Tongue (tissue), 3 donors: ENCODE measurements at places on chromosomes 3 and 15.
A peak's percentile ranks its signal among the peaks of the same experiment; 100 is the strongest.

- peak; percentile 85 for DNase-seq
Observed at GRCh38 chr3:192812743-192813383, 85.5 kb upstream of the FGF12 start.

GRCh38 chr3:177131927-177132636 is 65.2 kb downstream of the TBL1XR1 start:
- peak; percentile 12 for DNase-seq

- DNase-seq: no peak
Observed at GRCh38 chr3:184868477-184868876, 56.5 kb downstream of the VPS8 start.

DNA sequence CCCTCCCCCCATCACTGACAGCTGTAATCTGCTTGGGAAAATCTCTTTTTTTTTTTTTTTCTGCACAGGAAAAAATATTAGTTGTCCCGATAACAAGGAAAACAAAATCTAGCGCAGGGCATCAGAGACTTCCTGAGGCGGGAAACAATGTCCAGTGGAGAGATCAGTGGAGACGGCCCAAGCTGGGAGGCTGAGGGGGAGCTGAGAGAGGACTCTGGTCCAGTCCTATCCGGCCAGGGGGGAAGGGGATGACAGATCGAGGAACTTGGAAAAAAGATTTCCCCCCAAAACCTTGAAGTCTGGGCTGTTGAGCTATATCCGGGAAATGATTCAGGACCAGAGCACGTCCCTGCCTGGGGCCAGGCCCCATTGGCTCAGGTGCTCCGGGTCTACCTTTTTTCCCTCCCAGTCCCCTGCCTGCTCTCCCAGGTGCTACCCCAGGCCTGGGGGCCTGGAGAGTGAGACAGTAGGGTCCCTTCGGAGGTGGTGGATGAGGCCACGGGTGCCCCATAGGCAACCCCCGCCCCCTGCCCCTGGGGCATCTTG is 14.0 kb upstream of the DLL4 start:
- no peak for DNase-seq

DNA sequence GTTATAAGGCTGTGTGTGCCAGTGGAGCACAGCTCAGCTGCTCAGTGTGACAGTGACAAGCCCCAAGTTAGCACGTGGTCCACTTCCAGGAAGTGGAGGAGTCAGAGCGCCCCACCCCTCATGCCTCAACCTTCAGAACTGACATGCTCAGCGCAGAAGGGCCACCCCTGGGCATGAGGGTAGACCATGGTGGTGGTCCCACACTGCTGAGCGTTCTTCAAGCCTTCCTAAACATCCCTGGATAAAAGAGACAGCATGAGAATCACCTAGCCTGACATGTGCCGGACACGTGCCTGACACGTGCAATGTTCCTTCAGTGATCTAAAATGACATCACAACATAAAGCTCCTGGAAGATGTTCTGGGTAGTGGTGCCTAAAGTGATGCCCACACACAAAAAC is 16.8 kb downstream of the ATP10A start:
- no peak for DNase-seq

- DNase-seq: no peak
Observed at GRCh38 chr3:128935922-128936321, 56.5 kb downstream of the ACAD9 start.

DNA sequence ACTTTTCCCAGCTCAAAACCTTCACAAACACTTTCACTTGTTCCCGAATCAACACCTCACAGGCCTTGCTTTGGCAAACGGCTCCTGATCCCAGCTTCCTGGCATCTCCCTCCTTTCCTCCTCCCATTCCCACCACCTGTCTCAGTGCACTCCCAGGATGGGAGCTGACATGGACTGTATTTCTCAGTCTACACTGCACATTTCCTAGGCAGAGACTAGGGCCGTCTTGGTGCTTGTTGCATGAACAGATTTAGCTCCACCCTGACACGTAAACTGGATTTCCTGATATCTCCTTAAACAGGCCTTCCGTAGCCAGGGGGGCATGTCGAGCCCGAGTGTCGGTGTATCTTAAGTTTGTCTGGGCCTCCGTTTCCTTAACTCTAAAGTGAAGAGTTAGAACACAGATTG is 790 bp upstream of the WHAMM start:
- peak; percentile 25 for DNase-seq

- DNase-seq: no peak
Observed at GRCh38 chr15:77860071-77860691, 217.3 kb downstream of the TBC1D2B start.

- DNase-seq: no peak
Observed at GRCh38 chr3:149015393-149015792, 24.1 kb downstream of the GYG1 start.

DNA sequence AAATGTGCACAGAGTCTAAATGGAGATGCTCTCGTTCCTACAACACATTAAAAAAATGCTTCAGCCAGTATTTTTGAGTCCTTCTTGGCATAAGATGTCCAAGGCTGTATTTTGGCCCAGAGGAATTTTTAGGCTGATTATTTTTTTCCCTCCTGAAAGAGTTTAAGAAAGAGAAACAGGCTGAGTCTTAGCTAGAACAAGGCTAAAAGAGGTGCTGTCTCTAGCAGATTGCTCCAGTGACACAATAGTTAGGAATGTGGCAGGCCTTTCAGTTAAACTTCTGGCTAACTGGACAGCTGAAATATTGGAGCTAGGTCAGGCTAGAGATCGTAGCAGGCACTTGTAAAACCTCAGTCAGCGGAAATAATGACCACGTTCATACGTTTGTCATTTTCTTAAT is 271.4 kb upstream of the RARB start:
- peak; percentile 33 for DNase-seq

DNA sequence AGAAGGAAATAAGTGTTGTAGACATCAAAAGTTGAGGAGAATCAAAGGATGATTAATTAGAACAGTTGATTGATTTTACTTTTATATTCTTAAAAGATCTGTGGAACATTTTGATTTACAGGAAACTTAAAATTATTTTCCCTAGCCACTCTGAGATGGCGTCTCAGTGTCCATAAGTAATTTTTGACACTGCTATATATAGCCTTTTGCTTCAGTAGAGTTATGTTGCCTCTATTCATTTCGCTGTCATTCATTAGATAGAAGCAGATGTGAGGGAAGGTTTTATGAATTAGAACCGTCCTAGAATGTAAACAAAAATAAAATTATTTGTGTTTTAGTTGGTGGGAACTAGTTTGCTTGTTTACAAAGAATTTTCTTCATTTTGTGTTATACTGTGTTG is 51.1 kb upstream of the EIF3J start:
- no peak for DNase-seq

DNA sequence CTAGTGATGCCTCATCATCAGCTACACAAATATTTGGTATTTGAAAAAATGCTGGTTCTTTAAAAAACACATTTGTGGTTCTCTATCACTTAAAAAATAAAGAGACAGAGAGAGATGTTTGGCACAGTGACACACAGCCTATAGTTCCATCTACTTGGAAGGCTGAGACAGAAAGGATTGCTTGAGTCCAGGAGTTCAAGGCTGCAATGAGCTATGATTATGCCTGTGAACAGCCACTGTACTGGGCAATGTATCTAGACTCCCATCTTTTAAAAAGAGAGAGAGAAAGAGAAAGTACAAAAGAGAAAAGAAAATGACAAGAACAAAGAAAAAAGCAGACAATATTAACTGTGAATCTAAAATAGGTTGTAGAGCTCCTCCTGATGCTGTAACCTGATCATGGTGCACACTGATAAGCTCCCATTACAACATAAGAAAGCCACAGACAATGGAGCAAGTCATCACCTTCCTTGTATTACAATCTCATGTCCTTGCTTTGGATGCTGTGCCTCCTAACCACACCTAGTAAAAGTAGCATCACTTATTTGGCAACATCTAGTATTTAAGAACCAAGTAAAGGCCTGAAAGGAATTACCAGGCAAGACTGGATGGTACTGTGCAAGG is 31.7 kb upstream of the MAP4 start:
- DNase-seq: no peak

GRCh38 chr3:25563601-25564000 is 101.1 kb downstream of the TOP2B start:
- DNase-seq: no peak

GRCh38 chr3:8932507-8932906 is 30.8 kb downstream of the RAD18 start:
- no peak for DNase-seq

DNA sequence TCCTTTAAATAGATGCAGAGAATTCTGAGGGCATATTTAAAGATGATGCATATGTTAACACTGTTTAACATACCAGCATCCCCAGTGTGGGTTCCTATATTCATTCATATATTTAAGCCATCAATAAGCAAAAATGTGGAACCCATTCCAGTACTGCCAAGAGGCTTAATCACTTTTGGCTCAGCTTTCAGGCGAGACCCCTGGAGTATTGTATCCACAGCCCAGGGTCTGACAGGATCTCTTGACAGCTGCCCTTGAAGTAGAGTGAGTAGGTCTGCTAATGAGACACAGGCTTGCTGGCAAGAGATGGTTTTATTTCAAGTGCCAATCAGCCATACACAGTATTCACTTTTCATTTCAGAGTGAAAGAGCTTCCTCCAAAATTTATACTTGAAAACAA is 367.3 kb downstream of the OCA2 start:
- peak; percentile 60 for DNase-seq

- DNase-seq: no peak
Observed at GRCh38 chr15:47383102-47383501, 334.2 kb upstream of the SEMA6D start.

DNA sequence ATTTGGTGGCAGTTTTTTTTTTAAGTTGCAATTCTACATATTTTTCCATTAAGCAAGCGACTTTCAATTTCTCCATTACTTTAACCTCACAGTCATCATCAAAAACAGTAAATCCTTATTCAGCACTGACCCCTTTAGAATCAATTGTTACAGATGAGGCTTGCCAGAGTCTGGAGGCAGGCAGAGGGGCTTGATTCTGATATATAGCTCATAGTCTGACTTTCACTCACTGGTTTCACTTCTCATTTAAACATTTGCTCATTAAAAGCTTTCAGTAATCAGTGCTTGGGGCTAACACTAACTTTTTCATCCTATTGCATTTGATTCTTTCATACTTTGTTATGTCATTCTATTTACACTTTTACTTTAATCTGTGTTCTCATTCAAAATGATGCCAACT is 88.4 kb downstream of the PYDC2 start:
- DNase-seq: no peak

DNA sequence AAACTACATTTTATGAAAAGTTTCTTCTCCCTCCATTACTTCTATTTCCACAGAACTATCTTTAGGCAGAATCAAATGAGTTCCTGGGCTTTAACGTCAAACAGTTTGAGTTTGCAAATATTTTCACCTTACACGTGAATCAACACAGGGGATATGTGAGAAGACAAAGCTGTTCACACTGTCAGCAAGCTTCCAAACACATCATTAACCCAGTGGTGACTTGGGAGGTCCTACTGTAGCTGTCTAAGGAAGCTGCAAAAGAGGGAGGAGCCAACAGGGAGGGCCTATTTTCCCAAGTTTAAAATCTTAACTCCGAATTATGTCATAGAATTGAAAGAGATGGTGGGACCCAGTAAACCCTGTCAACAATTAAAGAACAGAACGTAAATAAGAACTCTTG is 337.8 kb upstream of the DNAJC19 start:
- DNase-seq: no peak

DNA sequence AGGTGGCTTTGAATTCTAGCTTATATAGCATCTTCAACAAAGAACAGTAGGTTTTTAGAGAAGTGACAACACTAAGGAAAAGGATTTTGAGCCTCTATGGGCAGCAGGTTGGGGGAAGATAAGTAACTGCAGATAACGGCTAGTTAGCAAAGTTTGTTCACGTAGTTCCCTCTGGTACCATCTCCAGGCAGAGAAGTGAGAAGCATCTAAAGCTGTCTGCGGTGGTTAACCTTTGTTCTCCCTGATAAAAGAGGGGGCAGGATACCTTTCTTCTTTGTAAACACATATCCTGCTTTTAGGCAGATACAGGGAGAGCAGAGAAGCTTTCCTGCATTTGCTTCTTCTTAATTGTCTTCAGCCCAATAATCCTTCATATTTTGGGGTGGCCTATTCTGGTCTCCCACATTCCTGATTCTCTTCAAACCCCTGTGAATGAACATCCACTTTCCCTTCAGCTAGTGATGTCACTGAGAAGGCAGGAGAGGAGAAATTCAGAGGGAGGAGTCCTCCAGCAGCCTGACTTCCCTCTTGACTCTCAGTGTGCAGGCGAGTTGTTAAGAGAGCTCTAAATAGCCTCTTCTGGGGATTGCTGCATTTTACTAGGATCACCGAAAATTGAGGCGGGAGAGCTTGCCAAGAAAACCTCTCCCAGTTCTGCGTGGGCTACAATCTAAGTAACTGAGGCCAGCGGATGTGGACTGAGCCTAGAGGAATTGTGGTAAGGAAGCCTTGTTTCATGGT is 393.7 kb upstream of the C2CD4B start:
- peak; percentile 89 for DNase-seq

DNA sequence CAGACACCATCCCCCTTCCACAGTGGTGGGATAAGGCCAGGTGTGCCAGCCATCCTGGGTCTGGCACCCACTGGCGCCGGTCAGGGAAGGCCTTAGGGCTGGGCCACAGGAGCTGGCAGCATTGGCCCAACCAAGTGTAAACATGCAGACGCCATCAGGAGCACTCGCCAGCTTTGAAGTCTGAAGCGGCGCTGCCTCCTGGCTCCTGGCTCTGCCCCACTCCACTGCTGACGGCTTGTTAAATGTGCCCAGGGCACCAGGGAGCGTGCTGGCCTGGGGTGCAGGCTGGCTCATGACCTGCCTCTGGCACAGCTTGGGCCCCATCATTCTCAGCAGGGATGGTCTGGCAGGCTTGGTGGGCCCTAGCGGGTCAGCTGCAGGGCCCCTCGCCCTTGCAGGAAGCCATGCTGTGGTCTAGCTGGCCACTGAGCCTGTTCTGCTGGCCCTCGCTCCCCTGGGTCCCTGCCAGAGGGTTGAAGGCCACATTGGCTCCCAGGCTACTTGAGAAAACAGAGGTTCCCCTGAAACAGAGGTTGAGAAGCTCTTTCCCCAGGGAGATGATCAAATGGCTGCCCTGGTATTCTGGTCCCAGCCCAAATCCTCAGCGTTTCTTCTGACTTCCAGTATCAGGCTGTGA is 116.6 kb downstream of the DNAJB8 start:
- DNase-seq: no peak

DNA sequence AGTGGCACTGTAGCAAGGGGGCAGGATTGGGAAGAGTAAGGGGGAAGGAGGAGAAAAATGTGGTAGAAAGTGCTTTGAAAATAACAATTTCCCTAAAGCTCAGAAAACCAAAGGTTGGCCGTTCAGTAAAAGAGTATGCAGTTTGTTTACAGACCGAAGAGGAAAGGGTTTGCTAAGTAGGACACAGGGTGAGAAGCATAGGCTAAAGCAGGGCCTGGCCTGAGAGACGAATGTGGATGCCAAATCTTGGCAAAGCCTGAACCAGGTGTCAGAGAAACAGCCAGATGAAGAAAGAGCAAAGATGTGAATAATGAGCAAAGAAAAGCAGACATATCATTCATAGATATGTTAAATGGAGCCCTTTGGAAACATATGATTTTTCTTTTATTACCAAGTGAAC is 17.1 kb downstream of the NEK10 start:
- DNase-seq: no peak

GRCh38 chr15:83694015-83694414 is 40.1 kb downstream of the ADAMTSL3 start:
- peak; percentile 8 for DNase-seq

GRCh38 chr3:51708216-51708845 is 1.5 kb downstream of the GRM2 start:
- DNase-seq: no peak
